ENCODE measurements at places on chromosomes 3 and 15.

GRCh38 chr15:74821790-74822158 lies 4.7 kb upstream of the CPLX3 start:
- no peak for DNase-seq

- no peak for DNase-seq
Measured at GRCh38 chr3:31461426-31461825, 71.3 kb upstream of the STT3B start.

DNA sequence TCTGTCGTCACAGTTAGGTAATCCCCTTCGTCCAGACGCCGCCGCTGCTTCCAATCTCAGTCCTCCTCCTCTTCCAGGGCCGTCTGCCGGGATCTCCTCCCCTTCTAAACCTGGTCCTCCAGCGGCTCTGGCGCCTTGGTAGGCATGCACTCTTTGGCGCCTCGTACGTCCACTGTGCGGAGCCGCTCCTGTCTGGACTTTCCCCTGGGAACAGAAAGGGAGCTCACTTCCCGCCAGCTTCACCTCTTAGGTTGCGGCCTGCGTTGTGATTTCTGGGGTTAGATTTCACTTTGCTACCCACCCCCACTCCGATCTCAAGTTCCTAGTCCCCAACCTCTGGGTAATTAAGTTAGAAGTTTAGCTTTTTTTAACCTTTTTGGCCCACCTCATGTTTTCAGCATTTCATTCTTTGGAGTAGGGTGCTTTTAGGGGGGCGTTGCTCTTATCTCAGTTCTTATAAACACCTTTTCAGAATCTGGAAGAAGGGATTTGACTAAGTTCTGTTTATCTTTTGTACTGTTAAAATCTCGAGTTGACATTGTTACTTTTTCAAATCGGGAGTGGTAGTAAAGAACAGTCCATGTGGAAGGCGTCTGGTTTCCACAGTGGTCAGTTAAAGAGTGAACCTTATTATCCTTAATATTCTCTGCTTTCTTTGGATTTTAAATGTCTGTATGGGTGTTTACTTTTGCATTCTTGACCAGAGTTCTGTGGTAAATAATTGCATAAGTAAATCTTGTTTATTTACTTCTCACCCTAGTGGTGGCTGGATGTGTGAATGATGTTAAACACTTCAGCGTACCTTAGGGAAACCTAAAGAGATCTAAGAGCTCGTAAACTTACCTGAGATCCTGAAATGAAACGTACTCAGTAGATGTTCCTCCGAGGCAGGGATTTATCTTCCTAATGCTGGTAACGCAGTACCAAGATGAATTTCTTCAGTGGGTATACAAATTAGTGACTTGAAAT lies 611 bp downstream of the CTDSPL2 start:
- no peak for DNase-seq

DNA sequence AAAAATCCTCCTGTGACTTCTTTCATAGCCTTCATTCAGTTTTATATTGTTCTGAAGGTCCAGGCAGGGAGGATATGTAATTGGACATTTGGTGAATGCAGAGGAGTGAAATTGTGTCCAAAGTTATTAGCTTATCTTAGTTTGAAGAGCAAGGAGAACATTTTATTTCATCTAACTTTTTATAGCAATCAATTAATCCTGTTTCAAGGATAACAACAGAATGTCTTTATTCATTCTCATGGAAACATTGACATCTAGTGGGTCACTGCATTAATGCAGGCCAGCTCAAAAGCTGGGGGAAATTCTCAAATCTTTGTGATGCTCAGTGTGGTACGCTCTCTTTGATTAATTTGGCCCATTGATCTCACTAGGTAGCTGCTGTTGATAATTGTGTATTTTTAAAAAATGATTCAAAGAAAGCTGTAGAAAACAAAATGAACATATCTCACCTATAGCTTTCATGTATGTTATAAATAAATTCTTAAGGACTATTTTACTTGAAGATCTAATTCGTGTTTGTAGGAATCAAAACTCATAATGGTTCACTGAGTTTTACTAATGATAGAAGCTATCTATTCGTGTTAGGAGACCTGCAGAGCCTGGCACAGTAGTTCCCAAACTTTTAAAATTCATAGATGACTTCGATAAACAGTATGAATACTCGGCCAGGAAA lies 150.8 kb upstream of the KCNMB2 start:
- DNase-seq = no peak

GRCh38 chr3:187987924-187988323 lies 166.0 kb upstream of the LPP start:
- DNase-seq = no peak

DNA sequence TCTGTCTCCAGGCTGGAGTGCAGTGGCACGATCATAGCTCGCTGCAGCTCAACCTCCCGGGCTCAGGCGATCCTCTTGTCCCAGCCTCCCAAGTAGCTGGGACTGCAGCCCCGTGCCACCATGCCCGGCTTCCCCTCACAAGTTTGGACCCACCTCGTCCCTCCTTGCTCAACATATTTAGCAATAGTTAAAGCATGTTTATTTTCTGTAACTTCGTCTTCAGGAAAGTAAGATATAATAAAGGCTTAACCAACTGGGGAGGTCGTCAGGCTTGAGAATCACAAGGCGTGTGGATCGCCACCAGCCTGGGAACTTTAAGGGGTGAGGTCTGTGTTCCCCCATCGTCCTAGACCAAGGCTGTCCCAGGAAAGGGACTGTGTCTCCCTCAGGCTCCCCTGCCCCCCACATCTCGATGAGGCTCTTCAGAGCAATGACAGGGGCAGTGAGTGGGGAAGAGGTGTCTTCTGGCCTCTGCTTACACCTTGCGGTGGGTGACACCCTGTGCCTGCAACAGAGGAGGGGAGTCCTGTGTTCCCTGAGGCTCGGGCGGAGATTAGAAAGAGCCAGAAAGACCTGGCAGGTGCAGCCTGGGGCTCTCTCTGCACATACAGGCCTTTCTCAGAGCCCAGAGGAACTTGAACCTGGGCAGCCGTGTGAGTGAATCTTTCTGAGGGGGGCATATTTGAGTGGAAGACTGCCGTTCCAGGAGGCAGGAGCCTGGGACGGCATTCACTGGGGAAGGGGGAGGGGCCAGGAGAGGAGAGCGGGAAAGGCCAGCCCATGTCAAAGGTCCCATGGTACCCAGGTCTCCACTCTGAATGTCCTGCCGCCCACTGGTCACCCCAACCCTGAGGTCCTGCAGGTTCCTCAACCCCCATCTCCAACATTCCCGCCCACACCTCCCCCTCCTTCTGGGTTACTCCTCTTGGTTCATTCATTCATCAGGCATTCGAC lies 152.3 kb downstream of the SMAD6 start:
- DNase-seq = peak; percentile 64

DNA sequence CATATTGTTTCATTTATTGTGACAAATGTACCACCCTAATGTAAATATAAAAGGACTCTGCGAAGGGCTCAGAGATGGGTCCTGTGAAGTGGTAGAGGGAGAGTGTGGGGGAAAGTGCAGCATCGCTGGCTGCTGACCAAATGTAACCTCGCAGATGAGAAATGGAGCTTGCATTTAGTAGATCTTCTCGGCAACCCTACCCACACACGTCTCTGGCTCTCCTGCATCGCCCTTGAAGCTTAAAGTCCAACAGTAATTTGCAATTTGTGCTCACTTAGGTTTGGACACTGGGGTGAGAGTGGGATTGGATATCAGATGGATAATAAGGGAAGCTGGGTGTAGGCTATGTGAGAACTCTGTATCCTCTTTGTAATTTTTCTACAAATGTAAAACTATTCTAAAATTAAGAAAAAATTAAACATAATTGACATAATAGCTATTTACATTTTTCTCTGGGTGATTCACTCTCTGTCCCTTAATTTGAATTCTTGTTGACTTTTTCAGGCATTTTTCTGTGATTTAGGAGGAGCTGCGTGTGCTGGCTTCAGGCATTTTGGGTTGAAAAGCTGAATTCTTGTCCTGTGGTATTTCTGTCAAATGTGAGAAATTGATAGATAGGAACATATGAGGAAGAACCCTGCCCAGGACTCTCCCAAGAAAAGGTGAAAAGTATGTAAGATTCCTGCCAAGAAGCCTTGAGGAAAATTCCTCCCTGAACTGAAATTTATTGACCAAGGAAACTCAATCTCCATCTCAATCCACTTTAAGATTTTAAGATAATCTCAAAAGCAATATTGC lies 524.7 kb upstream of the MCTP2 start:
- no peak for DNase-seq

GRCh38 chr3:44223299-44223698 lies 18.4 kb upstream of the TOPAZ1 start:
- DNase-seq = no peak

GRCh38 chr3:55164876-55165275 lies 237.0 kb upstream of the LRTM1 start:
- no peak for DNase-seq

GRCh38 chr15:28111543-28111942 lies 12.4 kb upstream of the OCA2 start:
- no peak for DNase-seq

GRCh38 chr3:14496351-14496750 lies 43.8 kb downstream of the GRIP2 start:
- DNase-seq = no peak

- no peak for DNase-seq
Measured at GRCh38 chr3:140927279-140928069, 14.2 kb upstream of the SLC25A36 start.

DNA sequence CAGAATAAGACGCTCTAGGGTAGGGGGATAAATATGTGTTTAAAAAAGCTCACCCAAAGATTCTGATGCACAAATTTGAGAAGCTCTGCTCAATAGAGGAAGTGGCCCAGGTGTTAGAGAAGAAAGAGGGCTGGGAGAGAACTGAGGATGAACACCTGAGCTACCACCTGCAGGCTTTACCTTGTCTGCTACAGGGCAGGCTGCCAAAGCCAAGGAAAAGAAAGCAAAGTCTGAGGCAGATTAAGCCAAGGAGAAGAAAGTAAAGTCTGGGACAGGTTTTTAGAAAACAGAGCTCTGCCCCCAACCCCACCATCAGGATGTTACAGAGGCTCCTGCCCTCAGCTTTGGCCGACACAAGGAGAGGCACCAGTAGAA lies 92.9 kb downstream of the THRB start:
- no peak for DNase-seq

DNA sequence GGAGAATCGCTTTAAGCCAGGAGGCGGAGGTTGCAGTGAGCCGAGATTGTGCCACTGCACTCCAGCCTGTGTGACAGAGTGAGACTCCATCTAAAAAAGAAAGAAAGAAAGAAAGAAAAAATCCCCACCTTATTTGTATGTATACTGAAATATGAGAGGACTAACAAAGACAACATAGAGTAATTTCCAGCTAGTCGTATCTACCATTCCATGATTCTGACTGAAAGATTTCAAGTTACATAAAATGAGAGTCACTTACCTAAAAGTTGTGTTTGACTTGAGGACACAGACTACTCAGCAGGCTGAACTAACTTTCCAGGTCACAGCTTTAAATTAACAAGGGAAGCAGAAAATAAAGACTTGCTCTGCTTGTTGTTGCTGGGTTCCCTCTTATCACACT lies 18.8 kb upstream of the PRKCI start:
- no peak for DNase-seq

DNA sequence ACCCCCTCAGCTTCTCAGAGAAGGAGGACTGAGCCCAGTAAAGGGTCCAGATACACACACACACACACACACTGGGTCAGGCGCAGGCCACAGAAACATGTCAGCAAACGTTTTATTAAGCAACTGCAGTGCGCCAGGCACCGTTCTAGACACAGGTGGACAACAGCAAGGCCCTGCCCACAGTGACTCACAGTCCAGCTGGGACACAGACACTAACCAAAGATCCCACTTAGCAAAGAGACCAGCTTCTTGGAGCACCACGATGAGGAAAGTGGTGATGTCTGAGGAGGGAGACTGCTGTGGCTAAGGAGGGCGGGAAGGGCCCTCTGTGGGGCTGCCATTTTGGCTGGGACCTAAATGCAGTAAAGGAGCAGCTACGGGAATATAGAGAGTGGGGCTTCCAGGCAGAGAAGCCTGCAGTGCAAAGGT lies 2.8 kb upstream of the VILL start:
- DNase-seq = peak; percentile 77

GRCh38 chr3:16060945-16061344 lies 113.5 kb upstream of the GALNT15 start:
- DNase-seq = no peak

- DNase-seq = no peak
Measured at GRCh38 chr3:89171687-89172545, 64.5 kb downstream of the EPHA3 start.

DNA sequence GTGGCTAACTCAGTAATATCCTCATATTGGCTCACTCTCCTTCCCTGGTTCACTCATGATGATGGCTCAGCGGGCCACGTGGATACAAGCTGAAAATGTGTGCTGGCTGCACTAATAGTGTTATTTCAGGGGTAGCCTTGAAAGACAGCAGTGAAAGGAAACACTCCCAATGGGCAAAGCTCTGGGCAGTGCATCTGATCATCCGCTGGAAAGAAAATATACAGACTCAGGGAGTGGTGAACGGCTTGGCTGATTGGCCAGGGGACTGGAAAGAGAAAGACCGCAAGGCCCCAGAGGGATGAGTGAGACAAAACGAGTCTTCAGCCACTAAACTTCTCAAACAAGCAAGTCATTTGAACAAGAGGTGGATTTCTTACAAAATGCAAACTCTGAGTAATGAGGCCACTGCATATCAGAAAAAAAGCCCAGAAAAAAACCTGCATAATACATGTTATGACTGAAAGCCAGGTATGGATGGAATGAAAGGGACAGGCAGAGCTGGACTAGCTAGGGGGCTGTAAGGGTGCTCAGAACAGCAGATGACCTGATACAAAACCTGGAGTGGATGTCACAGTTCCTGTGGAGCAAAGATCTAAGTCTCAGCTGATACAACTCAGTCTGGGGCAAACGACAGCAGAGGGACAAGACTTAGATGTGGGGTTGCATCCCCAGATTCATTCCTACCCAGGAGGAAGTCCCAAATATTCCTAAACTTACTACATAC lies 33.3 kb downstream of the CMTM6 start:
- no peak for DNase-seq

- DNase-seq = no peak
Measured at GRCh38 chr3:186421946-186422345, 59.9 kb upstream of the DGKG start.

DNA sequence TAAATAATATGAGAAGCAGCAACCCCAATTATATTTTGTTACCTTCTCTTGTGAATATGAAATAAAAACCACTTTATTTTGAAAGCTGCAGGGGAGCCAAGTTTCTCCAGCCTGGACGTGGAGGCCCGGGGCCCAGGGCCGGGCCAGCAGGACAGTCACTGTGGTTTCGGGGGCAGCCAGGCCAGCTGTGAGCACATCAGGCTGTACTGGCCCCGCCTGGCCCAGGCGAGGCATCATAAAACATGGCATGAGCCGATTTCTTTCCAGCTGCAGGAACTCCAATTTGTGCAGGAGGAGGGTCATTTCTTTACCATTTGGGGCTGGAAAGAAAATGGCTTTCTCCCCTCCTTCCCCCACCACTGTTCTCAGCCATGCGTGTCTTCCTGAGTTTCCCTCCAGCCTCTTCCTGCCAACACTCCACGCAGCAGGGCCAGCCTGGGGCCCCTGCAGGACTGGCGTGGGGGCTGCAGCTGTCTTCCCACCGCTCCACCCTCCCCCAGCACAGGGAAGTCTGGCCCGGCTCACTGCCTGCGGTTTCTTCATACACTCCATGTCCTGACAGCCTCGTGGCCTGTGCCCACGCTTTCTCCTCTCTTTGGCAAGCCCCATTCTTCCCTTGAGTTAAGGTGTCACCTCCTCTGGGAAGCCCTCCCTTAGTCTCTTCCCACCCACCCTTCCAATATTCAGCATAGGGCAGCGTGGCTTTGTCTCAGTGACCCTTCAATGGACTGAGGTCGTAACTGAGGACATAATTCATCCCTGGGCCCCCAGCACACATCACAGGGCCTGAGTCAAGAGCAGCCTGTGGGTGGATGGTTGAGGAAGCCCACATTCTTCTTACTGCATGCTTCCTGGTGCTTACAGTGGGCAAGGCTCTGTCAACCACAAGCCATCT lies 135.8 kb downstream of the CHSY1 start:
- DNase-seq = no peak

GRCh38 chr3:177771780-177772179 lies 574.5 kb upstream of the TBL1XR1 start:
- no peak for DNase-seq

Data from mesenteric fat pad (tissue), 1 donor.